HFF-Myc (cell line): ENCODE measurements at places on chromosomes 11 and 22.
A peak's percentile ranks its signal among the peaks of the same experiment; 100 is the strongest.

GRCh38 chr22:22076932-22077703, 94.5 kb upstream of the TOP3B start:
- DNase-seq: no peak

DNA sequence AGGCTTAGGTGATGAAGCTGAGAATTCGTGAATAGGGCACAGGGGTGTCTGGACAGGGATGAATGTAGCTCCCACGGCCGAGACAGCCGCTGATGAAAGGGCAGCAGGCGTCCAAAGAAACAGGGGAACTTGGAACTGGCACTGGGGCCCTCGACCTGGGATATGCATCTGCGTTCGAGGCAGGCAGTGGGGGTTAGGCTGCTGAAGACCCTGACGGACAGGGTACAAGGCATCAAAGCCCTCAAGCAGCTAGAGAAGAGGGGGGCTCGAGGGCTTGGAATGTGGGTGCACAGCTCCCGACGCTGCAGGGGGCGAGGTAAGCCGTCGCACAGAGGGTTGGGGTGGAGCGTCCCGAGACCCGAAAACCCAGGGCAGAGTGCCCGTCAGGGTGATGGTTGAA, 6.9 kb upstream of the SYT8 start:
- DNase-seq: no peak

- DNase-seq: peak; percentile 49
Observed at GRCh38 chr22:46293577-46294260, 3.0 kb upstream of the GTSE1 start.

DNA sequence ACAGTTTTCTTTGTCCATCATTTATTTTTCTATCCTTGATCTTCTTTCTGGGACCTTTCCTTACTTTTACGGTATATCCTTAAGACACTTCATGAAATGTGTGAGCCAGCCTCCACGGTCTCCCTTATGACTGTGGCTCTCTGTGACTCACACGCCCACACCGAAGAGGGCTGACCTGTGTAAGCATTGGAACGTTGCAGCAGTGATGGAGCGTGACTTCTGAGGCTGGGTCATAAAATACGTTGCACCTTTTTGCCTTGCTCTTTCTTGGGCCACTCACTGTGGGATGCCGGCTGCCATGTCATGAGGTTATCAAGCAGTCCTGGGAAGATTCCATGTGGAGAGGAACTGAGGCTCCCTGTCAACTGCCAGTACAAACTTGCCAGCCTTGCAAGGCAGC, 96.3 kb upstream of the RAB1B start:
- no peak for DNase-seq

GRCh38 chr11:62804310-62805075, 747 bp downstream of the NXF1 start:
- no peak for DNase-seq

GRCh38 chr22:23380911-23381310, 199.2 kb downstream of the IGLL1 start:
- no peak for DNase-seq

- DNase-seq: no peak
Observed at GRCh38 chr22:22446517-22446916, 62.0 kb downstream of the ZNF280B start.

- no peak for DNase-seq
Observed at GRCh38 chr11:74680703-74681531, 50.3 kb downstream of the CHRDL2 start.

DNA sequence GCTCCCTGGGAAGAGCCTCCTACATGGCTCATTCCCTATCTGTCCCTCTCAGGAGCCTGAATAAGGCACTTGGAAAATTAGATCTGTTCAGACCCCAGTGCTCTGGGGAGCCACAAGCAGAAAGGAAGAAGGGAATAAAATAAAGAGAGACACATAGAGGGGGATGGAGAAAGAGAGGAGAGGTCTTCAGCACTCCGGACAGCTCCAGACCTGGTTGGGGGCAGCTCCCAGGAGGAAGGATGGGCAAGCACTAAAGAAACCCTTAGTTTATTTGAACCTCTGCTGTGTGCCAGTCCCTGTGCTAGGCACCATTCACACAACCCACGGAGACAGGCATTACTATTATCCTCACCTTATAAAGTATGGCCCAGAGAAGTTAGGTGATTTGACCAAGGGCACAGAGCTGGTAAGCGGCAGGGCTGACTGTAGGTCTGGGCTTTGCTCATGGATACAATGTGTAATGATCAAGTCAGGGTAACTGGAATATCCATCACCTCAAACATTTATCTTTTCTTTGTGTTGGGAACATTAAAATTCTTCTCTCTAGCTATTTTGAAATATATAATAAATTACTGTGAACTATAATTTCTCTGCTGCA, 53.7 kb upstream of the LRRC32 start:
- no peak for DNase-seq

DNA sequence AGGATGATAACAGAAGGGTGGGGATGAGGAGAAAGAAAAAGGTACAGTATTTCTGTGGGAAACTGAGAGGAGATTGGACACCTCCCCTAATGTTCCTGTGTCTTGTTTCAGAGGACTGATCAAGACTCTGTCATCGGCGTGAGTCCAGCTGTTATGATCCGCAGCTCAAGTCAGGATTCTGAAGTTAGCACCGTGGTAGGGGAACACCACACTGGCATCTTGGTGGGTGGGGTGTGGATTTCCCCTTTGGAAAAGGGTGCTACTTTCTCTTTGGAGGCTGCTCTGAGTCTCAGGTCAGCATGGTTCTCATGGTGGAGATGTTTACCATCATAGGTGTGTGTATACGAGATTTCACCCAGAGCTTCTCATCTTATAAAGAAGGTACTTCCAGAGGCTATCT, 25.5 kb downstream of the MADD start:
- DNase-seq: no peak

DNA sequence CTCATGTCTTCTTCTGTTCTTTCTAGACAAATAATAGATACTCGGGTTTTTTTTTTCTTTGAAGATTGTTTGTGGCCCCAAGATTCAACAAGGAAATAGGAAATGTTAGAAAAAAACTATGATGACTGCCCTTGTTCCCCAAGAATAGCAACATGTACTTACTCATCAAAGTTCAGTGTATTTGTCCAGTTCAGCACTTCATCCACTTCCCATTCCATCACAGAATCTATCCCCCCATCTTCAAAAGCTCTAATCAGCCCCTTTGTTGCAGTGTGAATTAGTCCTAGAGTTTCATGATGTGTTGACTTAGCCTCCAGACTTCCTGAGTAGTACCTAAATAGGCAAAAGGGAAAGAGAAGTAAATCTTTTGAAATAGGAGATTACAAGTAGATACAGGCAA, 74.3 kb downstream of the C11orf65 start:
- DNase-seq: no peak

DNA sequence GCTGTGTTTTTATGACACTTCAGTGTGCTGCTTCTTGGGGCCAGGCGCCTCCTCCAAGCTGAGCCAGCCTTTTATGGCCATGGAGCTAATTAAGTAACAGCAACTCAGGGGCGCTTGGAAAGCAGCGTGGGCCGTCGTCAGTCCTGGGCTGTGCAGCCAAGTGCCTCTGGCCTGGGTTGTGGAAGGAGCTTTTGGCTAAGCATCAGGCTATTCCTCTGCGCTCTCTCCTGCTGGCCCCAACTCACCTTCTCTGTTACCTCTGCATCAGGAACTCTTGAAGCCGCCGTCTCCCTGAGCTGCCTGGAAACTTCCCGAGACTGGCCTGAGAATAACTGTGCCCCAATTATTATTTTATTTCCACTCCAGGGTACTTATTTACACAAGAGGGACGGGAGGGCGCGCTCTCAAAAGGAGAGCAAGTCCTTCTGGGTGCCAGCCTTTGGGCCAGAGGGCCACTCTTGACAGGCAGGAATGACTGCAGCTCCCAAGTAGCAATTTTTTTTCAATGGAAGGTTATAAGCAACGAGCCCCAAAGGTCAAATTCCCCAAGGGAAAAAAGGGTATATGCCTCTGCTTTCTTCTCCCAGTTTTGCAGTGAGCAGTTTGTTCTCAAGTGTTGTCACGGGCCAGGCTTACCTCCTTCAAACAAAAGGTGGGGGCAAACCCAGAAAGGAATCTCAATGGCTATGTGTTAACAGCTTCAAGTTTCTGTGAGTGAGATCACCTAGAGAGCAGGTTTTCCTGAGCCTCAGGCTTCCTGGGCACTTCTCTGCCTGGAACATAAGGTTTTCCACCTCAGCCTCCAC, 38.5 kb upstream of the NAV2 start:
- no peak for DNase-seq

DNA sequence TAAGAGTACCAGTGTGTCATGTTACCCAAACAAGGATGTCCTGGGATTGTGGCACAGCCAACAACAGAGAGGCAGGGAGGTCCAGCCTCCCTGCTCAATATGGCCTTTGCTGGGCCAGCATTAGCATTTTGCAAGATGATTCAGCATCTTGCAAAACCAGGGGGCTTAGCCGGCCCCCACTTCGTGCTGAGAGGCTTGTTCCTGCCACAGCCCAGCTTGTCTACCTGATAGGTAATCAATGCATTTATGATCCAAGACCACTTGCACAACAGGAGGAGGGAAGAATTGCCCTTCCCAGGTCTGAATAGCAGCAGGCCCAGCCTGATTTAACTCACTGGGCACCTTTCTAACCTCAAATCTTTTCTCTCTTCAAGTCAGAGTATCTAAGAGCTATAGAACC, 189.0 kb upstream of the SYT13 start:
- DNase-seq: no peak

DNA sequence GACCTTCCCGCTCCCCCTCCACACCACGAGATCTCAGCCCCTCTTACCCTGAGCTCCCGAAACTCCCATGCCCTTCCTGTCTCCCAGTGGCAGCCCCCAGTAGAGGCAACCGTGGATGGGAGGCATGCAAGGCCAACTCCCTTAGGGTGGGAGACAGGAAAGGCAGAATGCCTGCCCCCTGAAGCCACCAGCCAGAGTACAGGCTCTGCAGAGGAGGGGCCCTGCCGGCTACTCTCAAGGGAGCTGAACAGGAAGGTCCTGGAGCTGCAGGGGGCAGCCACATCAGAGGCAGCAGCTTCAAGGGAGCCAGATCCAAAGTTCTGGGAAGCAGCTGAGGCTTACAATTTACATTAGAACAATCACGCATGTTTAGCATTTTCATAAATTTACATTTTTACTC, 38.3 kb downstream of the PDE2A start:
- DNase-seq: no peak

DNA sequence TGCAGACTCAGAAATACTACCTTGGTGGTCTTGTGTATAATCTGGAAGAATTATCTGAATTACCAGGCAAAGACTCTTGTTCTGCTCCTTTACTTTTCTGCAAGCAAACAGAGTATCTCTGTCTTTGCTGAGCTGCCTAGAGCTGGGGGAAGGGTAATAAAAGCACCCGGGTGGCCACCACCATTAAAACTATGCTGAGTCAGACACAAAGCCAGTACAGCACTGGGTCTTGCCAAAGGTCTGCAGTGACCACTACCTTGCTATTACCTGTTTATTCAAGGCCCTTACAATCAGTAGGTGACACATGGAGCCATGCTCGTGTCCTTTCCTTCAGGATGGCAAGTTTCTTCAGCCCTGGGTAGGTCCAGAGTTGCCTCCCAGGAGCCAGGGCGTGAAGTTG, 420.6 kb upstream of the CNTN5 start:
- no peak for DNase-seq

- no peak for DNase-seq
Observed at GRCh38 chr22:28029956-28030355, 110.9 kb upstream of the PITPNB start.

GRCh38 chr11:102479733-102480132, 27.2 kb upstream of the TMEM123 start:
- no peak for DNase-seq

DNA sequence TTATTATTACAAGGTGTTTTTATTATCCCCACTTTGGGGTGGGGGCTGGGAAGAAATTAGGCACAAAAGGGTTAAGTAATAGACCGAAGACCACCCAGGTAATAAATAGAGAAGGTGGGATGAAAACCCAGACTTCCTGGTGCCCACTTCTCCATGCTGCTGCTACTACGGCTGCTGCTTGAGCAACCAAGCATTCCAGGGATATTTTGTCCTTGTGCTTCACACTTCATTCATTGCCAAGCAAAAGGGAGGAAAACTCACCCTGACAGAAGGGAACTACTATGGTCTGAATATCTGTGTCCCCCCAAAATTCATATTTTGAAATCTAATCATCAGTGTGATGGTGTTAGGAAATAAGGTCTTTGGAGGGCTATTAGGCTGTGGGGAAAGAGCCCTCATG, 470.9 kb upstream of the API5 start:
- no peak for DNase-seq

DNA sequence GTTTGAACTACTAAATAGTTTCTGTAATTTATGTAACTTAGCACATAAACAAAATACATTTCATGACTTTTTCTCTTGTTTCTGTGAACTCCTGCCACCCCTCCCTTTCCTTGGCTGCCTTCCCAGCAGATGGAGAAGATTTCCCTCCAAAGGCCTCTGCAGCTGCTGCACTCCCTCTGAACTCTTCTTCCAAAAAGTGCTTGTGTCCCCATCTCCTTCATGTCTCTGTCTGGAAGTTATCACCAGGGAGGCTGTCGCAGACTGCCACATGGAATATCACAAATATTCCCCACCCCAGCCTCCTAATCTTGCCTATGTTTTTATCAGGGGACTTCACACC, 1068.3 kb downstream of the OPCML start:
- no peak for DNase-seq

DNA sequence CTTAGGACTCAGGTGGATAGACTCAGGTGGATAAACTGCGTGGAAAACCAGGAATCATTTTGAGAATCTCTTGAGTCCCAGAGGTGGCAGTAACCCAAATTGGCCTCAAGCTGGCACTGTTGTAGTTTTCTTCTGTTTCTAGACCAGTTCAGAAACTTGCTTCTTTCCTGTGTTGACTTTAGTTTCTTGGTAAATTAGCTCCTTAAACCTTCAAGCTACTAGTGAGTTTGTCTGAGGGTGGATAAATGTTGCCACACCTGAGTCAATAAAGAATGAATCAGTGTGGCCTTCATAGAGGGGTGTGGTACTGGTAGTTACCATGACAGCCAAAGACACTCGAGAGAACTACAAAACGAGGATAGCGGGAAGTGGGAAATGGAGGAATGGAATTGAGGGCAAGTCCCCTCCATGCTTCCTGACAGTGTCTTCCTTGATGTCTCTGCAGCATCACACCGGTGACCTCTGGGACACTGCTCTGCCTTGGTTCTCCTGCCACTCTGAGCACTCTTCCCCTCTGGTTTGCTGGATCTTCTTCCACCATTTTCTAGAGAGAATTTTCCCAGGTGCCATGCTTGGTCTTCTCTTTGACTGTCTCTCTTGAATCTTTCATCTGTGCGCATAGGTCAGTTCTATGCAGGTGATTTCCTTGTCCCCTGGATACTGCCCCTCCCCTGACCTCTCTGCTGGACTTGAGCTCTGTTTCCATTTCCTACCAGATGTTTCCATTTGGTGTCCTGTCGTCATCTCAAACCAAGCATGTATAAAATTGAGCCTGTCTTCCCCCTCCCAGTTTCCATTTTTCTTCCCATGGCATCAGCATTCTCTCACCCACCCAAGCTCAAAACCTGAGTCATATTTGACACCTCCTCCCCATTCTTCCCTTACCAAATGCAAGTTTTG, 7.2 kb downstream of the POLD4 start:
- no peak for DNase-seq

- DNase-seq: no peak
Observed at GRCh38 chr11:120352405-120352804, 16.2 kb downstream of the ARHGEF12 start.

- no peak for DNase-seq
Observed at GRCh38 chr22:39699631-39700360, 129.2 kb downstream of the CACNA1I start.
